ENCODE measurements at places on chromosomes 5 and 9.

DNA sequence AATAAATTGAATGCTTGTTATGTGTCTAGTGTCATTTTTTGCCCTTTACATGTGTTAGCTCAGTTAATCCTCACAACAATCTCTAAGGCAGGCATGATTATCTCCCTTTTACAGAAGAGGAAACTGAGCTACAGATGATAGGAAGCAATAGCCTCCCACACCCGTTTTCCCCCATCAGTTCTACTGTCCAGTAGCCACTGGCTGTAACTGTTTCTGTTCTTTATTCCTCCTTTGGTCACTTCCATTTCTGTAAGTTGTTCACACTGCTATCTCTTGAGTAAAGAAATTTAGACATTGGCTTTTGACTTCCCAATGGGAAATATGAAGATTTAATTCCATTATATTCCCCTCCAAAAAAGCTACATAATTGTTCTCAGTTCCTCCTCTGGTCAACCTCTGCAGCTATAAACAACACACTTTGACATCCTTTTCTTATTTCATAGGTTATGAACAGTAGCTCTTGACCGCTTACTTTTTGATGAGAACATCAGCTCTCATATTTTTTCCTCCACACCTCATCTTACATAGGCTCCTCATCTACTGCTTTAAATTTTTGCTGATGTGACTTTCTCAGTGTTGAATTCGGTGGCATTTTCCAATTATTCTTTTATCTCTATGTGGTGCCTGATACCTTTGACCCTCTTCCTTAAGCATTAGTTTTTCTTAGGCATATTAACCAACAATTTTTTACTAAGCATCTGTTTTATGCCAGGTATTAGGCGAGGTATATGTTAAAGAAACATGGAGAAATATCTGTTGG lies 21.4 kb downstream of the SPZ1 start:
- no peak for DNase-seq

DNA sequence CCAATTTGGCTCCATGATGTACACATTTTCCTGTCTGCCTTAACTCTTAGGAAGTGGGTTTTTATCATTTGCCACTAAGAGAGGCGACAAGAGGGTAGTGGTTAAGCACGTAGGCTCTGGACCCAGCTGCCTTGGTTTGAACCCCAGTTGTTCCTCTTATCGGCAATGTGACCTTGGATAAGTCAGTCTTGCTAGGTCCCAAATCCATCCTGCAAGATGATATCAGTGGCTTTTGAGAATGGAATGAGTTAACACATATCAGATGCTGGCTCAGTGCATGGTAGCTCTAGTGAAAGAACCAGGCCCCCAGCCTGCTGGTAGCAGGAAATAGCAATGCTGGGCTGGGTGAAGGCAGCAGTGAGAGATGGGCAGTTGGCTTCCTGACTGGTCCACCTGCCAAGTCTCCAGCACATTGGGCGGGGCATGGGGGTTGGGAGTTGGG lies 72.5 kb downstream of the STK10 start:
- no peak for DNase-seq

DNA sequence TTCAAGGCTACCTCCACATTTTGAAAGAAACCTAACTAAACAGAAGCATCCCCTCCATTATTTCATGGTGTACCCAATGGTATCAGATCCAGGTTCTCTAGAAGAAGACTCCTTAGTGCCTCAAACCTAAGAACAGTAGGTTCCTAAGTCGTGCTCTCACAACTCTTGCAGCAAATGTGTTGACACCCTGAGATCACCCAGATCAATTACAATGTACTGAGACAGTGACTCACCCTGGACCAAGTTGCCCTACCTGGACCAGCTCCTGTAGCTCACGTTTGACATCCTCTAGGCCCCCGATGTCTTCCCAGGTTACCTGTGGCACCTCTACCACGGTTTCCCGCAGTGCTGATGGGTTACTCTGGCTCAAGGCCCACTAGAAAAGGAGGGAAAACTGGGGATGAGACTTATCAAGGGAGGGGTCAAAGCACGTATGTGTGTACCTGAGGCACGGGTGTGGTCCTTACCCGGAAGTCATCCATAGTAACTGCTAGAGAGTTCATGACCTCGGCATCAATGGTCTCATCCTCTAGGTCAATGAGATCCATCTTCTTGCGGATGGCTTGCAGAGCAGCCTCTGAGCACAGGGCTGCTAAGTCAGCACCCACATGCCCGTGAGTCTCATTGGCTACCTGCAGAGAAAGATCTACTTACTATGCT lies 11.7 kb downstream of the VCP start:
- no peak for DNase-seq

DNA sequence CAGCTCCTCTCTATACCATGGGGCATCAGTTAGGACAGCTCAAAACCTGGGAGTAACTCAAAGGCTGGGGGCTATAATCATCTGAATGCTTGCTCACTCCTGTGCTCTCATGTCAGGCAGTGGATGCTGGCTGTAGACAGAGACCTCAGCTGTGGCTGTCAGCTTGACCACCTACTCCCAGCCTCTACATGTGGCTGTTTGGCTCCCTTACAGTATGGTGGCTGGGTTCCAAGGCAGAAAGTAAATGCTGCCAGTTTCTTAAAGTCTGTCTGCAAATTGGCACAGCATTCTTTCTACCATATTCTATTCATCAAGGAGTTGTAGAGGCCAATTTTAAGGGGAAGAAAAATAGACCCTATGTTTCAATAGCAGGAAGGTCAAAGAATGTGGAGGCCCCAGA lies 66.9 kb downstream of the TMC1 start:
- DNase-seq = no peak
